GM13976 (cell line): ENCODE measurements at places on chromosomes 4 and X.

DNA sequence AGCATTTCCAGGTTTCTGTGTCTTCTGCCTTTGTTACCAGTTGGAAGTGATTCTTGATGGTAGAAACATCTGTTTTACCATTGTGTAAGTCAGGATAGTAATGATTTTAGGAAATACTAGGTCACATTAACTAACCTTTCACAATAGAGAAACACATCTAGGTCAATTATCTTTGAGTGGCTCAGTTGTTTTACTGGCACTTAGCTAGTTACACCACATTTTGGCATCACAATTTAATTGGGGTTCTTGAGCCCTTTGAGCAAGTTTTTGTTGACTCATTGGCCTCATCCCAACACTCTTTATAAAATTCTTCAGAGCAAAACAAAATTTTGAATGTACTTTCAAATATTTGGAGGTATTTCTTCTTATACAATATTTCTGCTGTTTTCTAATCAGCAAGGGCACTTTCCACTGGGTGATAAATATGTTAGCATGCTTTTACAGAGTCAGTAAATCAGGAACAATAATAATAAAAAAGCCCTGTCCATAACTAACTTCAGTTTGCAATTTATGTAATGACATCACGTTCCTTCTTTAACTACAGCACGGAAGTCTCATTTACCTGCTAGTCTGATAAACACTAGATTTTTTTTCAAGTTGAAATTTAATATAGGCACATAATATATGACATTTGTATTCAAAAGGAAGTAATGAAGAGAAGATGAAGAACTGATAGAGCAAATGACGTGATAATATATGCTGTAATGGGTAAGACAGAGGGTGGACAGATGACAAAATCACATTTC, 64.8 kb upstream of the GK2 start:
- DNase-seq, result no peak

DNA sequence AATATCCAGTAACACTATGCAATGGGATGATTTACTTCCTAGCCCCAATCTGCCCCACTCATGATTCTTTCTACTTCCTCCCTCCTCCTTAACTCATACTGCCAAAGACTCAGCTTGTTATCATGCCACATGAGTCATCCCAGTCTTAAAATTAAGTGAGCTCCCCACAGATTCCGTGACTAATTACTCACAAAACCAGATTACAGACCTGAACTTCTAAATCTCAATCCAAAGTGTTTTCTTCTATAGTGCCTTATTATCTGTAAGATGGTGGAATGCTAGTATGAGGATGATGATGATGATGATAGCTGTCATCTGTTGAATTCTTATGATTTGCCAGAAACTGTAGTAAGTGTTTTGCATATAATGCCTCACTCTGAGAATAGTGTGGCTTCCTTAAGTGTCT, 27.7 kb upstream of the GPC3 start:
- DNase-seq, result no peak

- DNase-seq, result no peak
These were observed 59.7 kb upstream of the IL15 start for GRCh38 chr4:141576585-141577110.

DNA sequence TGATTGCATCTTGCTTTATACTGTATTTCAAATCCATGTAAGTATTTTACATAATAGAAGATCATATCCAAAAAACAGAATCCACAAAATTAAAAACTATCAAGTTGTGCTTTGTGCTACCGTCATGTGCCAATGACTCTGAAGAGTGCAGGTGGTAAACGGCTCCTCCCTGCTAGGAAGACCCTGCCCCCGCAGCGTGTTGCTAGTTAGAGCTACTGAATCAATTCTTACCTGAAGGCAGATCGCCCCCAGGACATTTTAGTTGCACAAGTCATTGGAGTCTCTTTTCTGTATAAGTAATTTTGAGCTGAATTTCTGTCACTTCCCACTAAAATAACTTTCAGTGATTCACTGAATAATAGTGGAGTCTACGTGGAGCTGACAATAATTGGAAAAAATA, 599.5 kb upstream of the ZFP42 start:
- no peak for DNase-seq

- DNase-seq, result peak; percentile 28
These were observed 41.3 kb upstream of the MXD4 start for GRCh38 chr4:2303121-2303685.

GRCh38 chr4:3237712-3238560, 11.0 kb upstream of the MSANTD1 start:
- DNase-seq, result no peak

DNA sequence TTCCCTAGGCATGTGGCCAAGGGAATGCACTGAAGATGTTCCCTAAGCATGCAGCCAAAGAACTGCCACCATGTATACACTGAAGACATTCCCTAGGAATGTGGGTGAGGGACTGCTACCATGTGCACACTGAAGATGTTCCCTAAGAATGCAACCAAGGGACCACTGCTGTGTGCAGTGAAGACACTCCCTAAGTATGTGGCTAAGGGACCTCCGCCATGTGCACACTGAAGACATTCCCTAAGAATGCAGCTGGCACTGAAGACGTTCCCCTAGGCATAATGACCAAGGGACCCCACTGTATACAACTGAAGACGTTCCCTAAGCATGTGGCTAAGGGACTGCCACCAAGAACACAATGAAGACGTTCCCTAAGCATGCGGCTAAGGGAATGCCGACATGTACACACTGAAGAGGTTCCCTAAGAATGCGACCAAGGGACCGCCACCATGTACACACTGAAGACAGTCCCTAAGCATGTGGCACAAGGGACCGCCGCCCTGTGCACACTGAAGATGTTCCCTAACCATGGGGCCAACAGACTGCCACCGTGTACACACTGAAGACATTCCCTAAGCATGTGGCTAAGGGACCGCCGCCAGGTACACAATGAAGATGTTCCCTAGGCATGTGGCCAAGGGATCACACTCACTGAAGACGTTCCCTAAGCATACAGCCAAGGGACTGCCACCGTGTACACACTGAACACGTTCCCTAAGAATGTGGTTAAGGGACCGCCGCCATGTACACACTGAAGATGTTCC, 25.6 kb downstream of the DHRSX start:
- DNase-seq, result no peak

DNA sequence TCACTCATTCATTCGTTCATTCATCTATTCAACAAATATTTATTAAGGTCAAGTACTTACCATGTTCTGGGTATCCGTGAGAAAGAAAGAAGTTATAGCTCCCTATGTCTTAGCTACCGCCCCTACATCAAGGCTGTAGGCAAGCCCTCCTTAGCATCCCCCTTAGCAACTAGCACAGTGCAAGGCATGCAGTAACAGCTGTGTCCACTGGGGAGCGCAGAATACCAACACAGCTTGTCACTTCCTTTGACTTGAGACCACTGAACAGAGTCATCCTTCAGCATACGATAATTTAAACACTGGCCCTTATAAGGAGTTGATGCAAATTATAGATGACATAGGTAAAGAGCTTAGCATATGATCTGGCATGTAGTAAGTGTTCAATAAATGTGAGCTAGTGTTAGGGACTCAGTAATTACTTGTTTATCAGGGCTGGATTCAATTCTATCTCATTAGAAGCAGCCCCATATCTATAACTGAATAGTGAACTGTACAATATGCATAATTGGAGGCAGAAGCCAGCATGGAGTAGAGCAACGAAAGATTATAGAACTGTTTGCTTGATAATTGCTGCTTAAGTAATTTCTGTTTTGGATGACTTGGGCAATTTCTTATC, 8.7 kb downstream of the KIAA1210 start:
- DNase-seq, result peak; percentile 63

DNA sequence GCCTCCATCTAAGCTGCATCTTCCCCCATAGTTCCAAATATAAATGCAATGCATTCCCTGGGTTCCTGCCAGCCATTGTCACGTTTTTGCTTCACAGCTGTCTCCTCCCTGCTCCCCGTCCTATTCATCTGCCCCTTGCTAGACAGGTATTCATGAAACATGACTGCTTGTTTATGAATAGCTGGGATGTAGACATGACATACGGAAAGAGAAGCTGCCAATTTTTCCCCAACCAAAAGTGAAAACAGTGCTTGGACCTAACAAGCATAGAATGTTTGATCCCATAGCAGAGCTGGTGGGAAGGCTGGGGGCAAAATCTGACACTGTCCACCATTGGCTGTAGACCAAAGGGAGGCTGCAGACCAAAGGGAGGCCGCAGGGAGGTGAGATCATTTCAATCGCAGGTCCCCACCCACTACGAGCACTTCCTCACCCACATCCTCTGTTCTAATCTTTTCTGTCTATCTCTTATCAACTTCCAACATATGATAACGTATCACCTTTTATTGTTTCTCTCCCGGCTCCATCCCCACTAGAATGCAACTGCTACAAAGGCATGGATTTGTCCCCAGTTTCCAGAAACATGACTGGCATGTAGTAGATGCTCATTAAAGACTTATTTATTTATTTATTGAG, 8.5 kb upstream of the GYG2 start:
- no peak for DNase-seq

- DNase-seq, result peak; percentile 26
These were observed 4.2 kb downstream of the CENPVL3 start for GRCh38 chrX:51614353-51615012.

DNA sequence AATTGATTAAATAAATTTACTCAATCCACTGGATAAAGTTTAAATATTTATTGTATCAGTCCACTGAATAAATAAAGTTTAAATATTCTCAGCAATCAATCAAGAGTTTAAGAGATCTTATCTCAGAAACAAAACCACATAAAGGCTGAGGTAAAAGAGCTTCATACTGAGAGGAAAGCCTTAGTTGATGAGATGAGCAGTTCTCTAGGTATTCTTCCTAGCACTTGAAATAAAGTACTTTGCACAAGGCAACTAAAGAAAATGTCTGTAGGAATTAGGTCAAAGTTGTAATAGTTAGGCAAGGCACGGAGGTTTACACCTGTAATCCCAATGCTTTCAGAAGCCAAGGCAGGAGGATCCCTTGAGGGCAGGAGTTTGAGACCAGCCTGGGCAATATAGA, 63.5 kb downstream of the UCHL1 start:
- DNase-seq, result no peak

DNA sequence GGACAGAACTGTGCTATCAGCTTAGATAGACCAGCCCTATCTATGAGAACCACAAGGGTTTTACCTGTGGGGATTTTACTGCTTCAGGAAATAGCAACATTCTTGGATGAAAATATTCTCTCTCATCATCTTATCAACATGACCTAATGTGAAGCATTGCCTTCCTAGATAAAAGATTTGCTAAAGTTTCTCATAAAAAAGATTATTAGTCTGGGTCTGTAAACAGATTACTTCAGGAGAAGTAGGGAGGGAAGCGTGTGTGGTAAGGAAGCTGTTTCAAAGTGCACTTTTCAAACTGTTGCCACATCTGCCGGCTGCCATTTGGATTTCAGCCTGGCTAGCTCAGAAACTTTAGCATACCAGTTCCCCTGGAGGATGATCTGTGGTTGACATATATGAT, at the start of gene NOX1:
NOX1 (minus strand) TSS at position 35 of the 400 bp plus-strand sequence. CDS start 220 bp downstream, outside the sequence.
- no peak for DNase-seq

- no peak for DNase-seq
These were observed 238.9 kb downstream of the SLC7A11 start for GRCh38 chr4:138003248-138003647.

DNA sequence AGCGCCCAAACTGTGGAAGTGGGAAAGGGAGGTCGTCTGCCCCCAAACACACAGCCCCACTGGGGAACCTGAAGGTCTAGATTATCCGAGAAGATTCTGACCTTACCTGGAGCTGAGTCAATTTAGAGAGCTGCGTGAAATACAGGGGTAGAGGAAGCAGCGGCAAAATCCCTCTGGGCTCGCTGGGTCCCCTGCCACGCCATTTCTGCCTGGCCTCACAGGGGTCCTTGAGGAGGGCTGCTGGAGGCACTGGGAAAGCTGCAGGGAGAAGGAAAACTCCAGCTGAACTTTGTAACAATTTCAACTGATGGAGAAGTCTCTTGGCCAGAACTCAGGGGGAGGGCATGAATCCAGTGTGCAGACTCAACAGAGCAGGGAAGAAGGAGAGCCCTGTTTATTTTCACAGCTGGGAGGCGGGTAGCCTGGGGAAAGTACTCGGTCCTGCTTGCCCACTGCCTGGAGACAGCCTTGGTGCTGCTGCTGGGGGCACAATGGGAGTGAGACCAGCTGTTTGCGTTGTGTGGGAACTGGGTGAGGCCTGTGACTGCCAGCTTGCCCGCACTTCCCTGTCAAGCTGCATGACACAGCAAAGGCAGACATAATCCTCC, 93.2 kb upstream of the MAPK10 start:
- no peak for DNase-seq
